Activated effector memory CD4-positive, alpha-beta T cell treated with Interleukin-2 at 50 U/mL for 16 hours (primary cell): ENCODE measurements at places on chromosomes 1 and 21.
A peak's percentile ranks its signal among the peaks of the same experiment; 100 is the strongest.

- DNase-seq = no peak
Measured at GRCh38 chr1:232184561-232185530, 445.1 kb downstream of the SIPA1L2 start.

DNA sequence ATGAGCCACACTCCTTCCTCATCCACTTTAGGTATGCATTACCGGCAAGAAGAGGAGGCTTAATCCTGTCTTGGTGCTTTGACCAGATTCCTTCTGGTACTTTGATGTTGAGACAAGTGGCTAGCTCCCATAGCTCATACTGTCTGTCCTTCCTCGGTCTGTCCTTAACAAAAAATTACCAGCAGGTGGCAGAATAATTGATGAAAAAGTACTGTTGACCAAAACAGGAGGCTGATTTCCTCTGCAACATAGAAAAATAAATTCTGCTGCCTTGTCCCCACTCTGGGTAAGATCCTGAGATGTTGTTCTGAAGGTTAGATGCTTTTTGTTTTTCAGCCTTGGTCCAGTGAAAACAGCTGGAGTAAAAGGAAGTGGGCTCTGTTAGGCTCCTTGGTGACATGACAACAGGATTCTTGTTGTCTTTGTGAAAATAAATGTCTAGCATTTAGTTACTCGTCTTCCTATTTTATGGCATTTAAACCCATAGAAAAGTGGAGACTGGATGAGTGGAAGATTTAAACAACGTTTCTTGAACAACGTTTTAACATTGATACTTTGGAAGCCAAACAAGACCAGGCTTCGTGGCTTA is 11.2 kb upstream of the HJV start:
- DNase-seq = no peak

DNA sequence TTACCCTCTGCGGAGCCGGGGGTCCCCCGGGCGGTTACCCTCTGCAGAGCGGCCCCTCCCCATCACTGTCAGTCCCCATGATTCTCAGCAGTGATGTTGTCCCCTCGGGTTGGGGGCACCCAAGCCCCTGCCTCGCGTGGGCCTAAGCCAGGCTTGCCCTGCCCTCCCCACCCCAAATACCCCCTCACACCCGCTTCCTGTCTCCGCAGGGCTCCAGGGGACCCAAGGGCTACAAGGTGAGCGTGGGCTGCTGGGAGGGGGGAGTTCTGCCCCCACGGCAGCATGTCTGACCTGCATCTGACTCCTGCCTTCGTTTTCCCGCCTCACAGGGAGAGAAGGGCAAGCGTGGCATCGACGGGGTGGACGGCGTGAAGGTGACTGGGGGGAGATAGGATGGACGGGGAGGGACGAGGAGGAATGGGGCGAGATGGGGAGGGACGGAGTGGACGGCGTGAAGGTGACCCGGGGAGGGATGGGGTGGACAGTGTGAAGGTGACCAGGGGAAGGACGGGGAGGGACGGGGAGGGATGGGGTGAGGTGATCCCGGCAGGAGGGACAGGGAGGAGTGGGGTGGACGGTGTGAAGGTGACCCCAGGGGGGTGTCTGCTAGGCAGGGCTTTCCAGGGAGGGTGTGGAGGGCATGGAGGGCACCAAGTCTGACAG is 8.6 kb downstream of the COL6A1 start:
- DNase-seq = no peak

GRCh38 chr1:1778663-1779319 is 521 bp upstream of the NADK start:
- peak; percentile 66 for DNase-seq

- DNase-seq = no peak
Measured at GRCh38 chr1:183515002-183515689, 42.8 kb downstream of the SMG7 start.

GRCh38 chr1:113536182-113536780 is 146.0 kb downstream of the MAGI3 start:
- DNase-seq = no peak

GRCh38 chr1:23483321-23484252 is at the start of gene ASAP3:
Gene ASAP3, minus strand, starts transcription at chr1:23484179. Its CDS starts 46 bp downstream, at chr1:23484133.
- no peak for DNase-seq

GRCh38 chr1:89125240-89125912 is 538 bp downstream of the GBP2 start:
- no peak for DNase-seq

DNA sequence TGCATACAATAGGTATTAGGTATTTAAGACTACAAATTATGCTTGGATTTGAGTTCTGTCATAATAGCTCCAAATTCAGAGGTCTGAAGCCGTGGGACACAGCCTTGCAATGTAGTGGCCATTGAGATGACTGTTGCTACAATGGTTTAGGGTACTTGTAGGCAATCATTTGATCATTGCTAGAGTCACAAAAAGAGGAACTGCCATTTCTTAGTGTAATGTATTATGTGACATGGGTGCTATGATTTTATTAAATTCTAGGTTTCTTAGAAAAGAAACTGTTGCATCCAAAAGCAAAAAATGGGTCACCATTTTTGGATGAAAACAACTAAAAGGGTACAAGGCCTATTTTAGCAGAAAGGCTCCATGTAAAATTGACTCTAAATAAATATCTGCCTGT is 129.9 kb upstream of the ZNF644 start:
- DNase-seq = no peak

DNA sequence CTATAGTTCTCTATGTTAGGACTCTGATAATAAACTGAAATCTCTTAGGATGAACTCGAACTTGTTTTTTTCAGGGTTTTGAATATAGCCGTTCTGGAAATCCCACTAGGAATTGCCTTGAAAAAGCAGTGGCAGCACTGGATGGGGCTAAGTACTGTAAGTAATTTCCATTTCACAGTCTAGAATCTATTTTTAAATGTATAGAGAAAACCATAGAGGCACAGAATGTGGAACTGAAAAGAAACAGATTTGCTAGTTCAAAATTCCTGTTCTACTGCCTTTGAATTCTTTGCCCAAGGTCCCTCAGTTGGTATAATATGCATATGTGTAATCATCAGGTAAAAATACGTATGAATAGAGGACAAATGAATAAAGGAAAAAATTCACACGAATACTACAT is 4.8 kb downstream of the CTH start:
- no peak for DNase-seq

GRCh38 chr1:23964790-23965740 is 5.4 kb downstream of the PNRC2 start:
- DNase-seq = no peak

- no peak for DNase-seq
Measured at GRCh38 chr1:23389837-23390321, 20.2 kb upstream of the ZNF436 start.

DNA sequence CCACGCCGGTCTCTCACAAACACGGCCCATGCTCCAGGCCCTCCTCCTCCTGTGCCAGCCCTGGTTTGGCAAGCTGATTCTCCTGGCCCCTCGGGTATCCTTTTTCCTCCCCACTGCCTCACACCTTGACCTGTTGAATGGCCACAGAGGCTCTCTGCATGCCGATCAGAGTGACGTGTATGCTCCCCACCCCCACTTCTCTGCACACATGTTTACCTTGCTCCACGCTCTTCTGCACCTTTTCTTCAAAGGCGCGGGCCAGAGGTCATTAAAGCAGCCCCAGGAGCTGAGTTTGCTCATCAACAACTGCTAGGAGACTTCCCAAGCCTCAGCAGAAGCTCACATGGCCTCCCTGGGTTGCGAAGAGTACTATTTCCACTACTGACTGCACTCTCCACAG is 139.3 kb upstream of the EDN2 start:
- DNase-seq = no peak
